ENCODE measurements at places on chromosomes 6 and 20.

GRCh38 chr6:31781244-31782125, 4.4 kb upstream of the VWA7 start:
- DNase-seq = no peak

- no peak for DNase-seq
Observed at GRCh38 chr6:39062014-39062740, 13.6 kb downstream of the GLP1R start.

DNA sequence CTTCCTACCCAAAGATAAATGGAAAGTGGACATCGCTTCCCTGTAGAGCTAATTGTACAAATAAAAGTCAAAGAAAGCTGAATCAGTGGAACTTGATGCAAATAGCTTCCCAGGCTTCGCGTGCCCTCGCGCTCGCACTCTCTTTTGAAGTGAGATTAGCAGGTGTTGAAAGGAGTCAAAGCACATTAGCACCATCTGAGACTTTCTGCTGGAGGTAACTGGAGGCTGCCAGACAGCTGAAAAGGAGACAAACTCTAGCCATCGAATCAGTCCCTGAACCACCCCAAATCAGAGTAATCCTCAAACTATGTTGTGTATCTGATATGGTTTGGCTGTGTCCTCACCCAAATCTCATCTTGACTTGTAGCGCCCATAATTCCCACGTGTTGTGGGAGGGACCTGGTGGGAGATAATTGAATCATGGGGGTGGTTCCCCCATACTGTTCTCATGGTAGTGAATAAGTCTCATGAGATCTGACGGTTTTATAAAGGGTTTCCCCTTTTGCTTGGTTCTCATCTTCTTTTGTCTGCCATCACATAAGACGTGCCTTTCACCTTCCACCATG, 23.7 kb downstream of the SULF2 start:
- DNase-seq = no peak

- DNase-seq = no peak
Observed at GRCh38 chr6:73088138-73088813, 137.0 kb downstream of the KHDC1L start.

DNA sequence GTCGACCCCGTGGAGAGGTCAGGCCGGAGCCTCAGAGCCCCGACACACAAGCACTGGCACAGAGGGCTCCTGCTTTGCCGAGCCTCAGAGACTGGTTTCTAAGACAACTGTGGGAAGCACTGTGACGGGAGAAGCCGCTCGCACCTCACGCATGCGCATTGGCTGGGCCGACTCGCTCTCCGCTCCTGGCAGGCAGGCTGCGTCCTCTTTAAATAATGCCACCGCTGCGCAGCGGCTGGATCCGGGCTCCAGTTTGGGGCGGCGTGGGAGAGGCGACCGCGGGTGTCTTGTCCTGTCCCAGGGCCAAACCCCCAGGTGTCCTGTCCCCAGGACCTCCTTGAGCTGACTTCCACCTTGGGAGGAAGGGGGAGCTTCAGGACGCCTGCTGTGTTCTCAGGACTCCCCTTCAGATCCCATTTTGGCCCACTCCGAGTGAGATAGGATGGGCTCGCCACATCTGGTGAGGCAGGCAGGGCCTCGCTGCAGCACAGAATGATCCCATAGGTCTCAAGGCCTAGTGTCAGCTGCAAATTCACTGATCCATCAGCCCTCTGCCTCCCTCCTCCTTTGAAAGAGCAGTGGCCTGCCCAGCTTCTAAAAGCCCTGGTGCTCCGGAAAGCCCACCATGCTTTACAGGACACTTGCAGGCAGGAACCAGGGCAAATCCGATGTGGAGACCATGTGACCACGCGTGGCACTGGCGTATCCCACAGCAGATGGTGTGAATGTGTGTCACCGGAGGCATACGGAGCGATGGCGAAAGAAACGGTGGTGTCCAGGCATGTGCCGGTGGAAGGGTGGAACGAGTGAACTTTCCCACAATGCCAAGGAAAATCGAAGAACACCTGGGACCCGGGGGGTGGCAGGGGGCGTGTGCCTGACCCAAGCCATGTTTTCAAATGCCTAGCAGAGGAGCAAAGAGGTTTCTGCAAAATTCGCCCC, 169.3 kb upstream of the ZNF337 start:
- DNase-seq = peak; percentile 74

DNA sequence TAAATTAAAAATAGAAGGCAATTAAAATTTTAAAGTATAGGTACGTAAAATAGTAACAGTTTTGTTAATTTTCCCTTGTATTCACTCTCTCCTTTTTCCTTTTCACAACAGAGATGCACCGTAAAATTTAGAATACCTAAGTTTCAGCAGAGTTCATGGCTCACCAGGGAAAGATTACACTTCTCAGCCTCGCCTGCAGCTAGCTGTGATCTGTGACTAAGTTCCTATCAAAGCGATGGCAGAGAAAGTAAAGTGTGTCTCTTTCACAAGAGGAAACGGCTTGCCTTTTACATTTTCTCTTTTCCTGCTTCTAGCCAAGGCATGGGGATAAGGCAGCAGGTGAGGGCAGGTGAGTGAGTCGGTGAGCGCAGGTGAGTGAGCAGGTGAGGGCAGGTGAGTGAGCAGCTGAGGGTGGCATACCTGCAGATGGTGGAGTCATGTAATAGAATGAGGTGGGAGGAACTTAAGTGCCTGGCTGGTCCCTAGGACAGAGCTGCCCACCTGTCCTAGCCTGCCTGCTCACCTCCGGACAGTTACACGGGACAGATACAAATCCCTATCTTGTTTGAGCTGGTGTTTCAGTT, 30.9 kb downstream of the ZFP64 start:
- DNase-seq = no peak

DNA sequence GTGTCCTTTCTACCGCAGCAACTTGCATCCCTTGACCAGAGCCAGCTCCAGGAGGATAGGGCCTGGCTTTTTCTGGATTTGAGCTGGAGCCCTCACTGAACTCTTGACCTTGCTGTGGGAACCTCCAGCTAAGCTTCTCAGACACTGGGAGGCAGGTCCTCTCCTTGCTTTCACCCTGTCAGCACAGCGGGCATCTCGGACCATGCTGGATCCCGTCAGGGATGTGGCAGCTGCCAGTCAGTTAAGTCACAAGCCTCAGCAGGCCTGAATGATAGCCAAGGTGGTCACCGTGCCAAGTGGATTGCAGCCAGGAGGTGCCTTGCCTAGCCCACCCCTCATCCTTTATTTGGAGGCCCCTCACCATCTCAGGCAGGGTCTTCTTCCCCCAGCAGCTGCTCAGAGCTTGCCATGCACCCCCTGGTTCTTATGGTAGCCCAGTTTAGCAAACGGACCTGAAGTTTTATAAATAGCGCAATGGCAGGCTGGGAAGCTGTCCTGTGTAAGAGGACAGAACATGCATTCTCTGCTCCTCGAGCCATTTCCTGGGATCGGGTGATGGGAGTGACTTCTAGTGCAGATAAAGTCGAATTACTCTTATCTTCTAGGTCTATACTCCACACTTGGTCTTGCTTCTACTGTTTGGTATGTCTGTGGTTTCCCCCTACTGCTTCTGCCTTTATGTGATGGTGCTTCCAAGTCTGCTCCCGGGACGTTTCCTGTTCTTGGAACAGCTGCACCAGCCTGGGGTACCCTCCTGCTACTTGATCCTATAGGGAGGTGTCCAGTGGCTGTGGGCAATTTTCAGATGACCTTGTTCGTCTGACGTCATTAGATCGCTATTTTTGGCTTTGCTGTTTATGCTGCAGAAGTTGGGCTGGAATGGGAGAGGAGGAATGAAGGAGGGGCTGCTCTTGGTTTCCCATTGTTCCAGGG, 7.1 kb upstream of the MYLK2 start:
- no peak for DNase-seq

DNA sequence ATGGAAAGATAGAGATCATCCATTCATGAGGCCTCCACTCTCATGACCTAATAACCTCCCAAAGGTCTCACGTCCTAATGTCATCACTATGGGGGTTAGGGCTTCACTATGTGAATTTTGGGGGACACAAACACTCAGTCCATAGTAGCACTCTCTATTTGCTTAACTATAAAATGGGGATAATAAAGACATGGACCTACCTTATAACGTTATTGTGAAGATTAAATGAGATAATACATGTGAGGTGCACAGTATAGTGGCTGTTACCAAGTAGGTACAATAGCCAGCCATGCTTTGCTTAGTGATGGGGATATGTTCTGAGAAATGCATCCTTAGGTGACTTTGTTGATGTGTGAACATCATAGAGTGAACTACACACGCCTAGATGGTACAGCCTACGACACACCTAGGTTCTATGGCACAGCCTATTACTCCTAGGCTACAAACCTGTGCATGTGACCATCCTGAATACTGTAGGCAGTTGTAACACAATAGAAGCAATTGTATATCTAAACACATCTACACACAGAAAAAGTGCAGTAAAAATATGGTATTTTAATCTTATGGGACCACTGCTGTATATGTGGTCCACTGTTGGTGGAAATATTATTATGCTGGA, 39.7 kb downstream of the PPP1R14C start:
- no peak for DNase-seq

GRCh38 chr20:25071734-25072133, 10.2 kb downstream of the VSX1 start:
- DNase-seq = no peak

DNA sequence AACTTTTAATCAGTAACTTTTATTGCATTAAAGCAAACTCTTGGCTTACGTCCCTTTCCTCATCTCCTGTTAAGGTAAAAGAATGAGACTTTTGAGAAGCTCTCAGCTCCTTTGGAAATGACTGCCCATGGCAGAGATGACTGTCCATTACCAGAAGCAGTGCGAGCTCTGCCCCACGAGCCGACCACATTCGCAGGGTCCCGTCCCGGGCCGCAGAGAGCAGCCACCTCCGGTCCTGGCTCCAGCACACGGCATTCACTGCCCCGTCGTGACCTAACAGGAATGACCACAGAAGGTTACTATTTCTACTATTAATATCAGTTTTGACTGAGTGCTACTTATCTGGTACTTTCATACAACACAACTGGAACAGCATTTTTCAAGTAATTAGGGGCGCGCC, 63.4 kb downstream of the WDR27 start:
- DNase-seq = no peak

DNA sequence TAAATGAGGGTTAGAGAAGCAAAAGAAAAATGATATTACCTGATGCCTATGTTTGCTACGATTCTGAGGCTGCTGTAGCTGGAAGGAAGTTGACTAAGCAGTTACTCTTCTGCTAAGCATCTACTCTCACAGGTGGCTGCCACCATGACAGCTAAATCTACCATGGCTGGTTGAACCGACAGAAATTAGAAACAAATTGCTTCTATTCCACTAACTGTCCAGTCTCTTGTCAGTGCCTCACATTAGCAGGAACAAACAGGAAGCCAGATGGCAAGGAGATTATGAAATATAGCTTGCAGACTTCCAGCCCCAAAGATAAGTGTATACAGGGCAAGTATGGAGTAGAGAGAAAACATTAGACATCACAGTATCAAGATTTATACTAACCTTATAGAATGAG, 59.4 kb upstream of the TMEM200A start:
- no peak for DNase-seq

DNA sequence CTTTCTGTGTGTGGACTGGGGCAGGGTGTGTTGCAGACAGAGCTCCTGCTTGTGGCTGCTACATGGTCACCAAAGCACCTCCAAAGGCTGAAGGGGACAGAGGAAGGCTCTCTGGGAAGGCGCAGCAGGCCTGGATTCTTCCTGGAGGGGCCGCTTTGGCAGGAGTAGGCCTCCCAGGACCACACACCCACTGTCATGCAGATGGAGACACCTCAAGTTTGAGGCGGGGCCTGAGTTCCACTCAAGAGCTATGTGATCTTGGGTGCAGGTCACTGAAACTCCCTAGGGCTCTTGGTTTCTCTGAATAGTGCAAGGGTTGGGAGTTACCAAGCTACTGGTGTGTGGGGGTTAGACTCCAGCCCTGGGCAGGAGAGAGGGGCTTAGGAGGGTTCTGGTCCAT, 27.9 kb downstream of the EFCAB8 start:
- DNase-seq = no peak

DNA sequence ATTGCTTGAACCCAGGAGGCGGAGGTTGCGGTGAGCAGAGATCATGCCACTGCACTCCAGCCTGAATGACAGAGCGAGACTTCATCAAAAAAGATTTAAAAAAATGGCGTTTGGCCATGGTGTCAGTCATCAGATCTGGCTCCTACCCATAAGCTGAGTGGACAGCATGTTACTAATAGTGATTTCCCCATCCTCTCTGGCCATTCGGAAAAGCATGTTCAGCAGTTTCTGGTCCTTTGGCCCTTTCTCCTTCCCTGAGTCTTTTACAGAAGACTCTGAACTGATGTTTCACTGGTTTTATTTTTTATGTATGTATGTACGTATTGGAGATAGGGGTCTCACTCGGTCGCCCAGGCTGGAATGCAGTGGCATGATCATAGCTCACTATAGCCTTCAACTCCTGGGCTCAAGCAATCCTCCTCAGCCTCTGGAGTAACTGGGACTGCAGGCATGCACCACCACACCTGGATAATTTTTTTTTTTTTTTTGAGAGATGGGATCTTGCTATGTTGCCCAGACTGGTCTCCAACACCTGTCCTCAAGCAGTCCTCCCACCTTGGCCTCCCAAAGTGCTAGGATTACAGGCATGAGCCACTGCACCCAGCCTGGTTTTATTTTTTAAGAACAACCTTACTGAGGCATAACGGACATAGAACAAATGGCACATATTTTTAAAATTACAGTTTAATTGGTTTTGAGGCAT, 84.2 kb upstream of the CNKSR3 start:
- no peak for DNase-seq

DNA sequence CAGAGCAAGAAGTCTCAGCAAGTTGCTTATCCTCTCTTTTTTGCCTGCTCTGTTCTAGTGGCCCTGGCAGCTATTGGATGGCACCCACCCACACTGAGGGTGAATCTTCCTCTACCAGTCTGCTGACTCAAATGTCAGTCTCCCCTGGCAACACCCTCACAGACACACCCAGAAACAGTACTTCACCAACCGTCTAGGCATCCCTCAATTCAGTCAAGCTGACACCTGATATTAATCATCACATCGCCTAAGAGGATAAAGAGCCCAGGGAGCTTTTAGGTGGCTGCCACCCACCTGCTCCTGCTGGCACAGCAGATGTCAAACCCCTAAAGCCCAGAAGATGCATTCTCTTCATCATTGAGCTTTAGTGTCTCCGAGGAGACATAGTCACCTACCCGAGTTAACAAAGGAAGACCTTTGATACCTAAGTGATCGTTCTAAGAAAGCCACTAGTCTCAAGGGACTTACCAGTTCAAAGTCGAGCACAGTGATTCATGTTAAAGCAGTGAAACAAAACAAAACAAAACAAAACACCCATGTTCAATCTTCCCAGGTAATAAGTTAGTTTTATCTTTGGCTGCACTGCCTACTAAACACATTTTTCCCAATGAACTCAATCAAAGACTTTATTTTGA, 97.7 kb upstream of the KCNQ5 start:
- DNase-seq = no peak

- peak; percentile 79 for DNase-seq
Observed at GRCh38 chr20:36460648-36461599, 80.4 kb upstream of the MYL9 start.

DNA sequence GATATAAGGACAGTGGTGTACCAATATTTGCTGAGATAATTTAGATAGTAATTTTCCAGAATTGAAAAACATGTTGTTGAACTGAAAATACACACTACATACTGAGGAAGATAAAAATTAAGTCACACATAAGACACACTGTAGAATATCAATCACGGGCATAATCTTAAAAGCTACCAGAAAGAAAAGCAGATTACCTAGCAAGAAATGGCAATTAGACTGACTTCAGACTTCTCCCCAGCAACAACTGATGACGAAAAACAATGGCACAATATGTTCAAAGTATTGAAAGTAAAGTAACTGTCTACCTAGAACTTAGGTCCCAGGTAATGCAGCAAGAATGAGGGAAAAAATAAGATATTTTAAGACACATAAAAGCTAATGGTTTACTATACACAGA, 46.5 kb downstream of the NOL7 start:
- DNase-seq = no peak
